ENCODE measurements at places on chromosomes 2 and 18. TPM values are rescaled to one million over a fixed set of nuclear protein-coding genes. Genes with fewer than 3 reads are reported as not detected.

Gene ARHGAP15
- total RNA-seq: not detected

Gene FSIP2
- not detected for total RNA-seq

Gene CDK5R2
- total RNA-seq: 0.03 TPM

Gene NEDD4L
- total RNA-seq: 8.1 TPM

Gene PLCL1
- total RNA-seq: not detected

Gene VWA3B
- total RNA-seq: not detected

Gene MATN3
- total RNA-seq: 13.4 TPM

Gene GCG
- not detected for total RNA-seq

Gene GPR155
- 2.4 TPM for total RNA-seq

Gene RAPGEF4
- total RNA-seq: not detected

Gene CHPF
- total RNA-seq: 139 TPM

Gene MAB21L4
- total RNA-seq: not detected

Gene HTR2B
- not detected for total RNA-seq

Gene CAPN14
- total RNA-seq: not detected

Gene CCL20
- not detected for total RNA-seq

Gene REG1B
- total RNA-seq: not detected

Gene EGR4
- not detected for total RNA-seq

Gene SPC25
- total RNA-seq: 98.4 TPM
